Mammary microvascular endothelial cell (primary cell): ENCODE measurements at places on chromosomes 3 and 15. TPM values are rescaled to one million over a fixed set of nuclear protein-coding genes. Genes with fewer than 3 reads are reported as not detected.

Gene CILP
- not detected in 2 replicates for total RNA-seq

Gene SLC33A1
- total RNA-seq = 25.9 and 30.4 TPM in 2 replicates

Gene WDR82
- total RNA-seq = 46.0 and 47.0 TPM in 2 replicates

Gene PML
- 127 and 139 TPM in 2 replicates for total RNA-seq

Gene NUDT16
- 8.1 and 10.6 TPM in 2 replicates for total RNA-seq

Gene CD96
- not detected in 2 replicates for total RNA-seq

Gene MCF2L2
- 0.15 and 1.7 TPM in 2 replicates for total RNA-seq

Gene IP6K2
- total RNA-seq = 42.6 and 44.2 TPM in 2 replicates
